Cortex of kidney (tissue), 1 donor: ENCODE measurements at places on chromosomes 2 and 18.

- no peak for DNase-seq
Observed at GRCh38 chr2:198326431-198326830, 522.0 kb downstream of the PLCL1 start.

DNA sequence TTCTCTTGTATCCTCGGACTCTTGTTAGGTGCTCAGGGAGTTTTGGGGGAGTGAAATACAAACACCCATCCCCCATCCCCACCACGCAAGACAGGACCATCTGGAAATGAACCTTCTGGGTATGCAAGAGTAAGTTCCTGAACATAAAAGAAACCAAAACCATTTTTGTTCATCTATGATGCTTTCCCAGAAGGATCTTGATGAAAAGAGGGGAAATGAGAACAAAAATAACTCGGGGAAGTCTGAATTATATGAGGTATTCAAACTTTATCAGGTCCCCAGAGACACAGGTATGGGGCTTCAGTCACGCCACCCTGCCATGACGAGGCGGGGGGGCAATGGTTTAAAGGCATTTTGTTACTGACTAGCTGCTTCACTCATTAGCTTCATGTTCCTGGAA, 68.6 kb upstream of the DNMT3A start:
- DNase-seq, result no peak

DNA sequence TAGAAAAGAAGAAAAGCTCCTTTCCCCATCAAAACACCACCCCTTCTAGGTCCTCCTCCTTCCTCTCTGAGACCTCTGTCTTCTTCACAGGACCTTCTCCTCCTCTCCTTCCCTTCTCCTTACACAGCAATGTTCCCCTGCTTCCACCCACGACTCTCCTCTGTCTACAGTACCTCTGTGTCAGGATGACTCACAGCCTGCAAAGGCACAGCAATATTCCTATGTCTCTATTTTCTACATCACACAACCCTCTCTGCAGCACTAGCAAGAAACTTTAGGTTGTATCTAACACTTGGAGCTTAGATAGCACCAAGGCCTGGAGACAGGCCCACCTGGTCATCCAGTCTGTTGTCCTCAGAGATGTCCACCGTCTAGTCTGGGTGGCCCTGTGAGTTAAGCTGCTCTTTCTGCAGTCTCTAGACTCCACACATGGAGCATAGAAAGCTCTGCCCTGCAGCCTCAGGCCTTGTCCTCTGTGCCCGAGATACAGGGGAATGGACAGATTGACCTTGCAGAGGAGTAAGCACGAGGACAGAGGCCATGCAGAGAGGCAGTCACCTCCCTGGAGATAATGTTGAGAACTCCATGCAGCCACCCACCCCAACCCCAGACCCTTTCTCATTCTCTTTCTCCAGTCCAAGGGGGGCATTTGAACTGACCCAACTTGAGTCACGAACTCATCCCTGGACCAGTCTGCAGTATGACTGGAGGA, 212.0 kb downstream of the TNS1 start:
- no peak for DNase-seq

GRCh38 chr2:63600881-63601460, 12.2 kb downstream of the MDH1 start:
- DNase-seq, result no peak

DNA sequence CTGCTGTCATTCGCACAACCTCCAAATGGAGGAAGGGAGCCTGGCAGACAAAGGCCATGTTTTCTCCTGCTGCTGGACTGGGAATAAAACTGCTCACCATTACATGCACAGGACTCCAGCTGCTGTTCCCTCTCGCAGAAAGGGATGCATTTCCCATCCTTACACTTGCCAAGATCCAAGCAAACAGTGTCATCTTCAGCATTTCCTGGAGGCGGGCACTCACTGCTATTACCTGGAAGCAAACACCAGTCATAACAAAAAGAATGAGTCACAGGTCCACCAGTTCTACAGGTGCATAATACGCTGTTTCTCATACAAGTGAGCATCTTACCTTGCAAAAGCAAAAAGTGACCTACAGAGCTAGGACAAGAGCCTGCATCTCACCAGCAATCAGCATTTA, 22.7 kb downstream of the IAH1 start:
- no peak for DNase-seq

GRCh38 chr18:50128506-50129271, 66.3 kb downstream of the MYO5B start:
- no peak for DNase-seq

DNA sequence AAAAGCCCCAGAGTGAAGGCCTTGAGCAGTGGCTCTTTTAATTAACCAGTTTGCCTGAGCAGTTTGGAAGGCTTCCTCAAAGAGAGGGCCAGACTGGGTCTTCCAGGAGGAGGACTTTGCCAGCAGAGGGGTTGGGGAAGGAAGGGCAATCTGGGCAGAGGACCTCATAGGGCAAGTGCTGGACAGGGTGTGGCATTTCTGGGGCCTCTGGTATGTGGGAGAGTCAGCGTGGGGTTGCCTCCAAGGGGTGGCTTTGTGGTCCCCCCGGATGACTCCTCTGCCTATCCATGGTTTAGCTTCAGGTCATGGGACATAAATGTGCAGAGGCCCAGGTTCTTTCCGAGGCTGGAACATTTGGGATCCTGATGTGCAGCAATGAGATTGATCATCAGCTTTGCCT, 12.6 kb downstream of the GLI2 start:
- no peak for DNase-seq

GRCh38 chr18:11668441-11669169, 20.5 kb upstream of the GNAL start:
- DNase-seq, result no peak

GRCh38 chr18:14104201-14104600, 28.0 kb downstream of the ZNF519 start:
- DNase-seq, result no peak

GRCh38 chr2:2926858-2927175, 450.8 kb downstream of the EIPR1 start:
- DNase-seq, result no peak

- DNase-seq, result no peak
Observed at GRCh38 chr2:10303694-10304378, 1.1 kb downstream of the HPCAL1 start.

DNA sequence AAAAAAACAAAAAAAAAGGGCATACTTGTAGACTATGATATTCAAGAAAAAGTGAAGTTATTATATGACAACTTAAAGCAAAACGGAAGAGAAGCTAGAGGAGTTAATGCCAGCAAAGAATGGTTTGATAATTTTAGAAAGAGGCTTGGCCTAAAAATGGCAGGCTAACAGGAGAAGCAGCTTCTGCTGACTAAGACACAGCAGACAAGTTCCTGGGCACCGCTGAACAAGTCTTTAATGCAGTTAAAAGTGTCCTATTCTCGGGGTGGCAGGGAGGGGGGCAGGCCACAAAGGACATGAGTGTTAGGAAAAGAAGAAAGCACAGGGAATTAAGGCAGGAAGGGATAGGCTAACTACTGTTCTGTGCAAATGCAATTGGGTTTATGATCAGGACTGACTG, 50.3 kb upstream of the GAREM2 start:
- DNase-seq, result no peak

GRCh38 chr2:43438342-43438741, 157.5 kb downstream of the THADA start:
- no peak for DNase-seq

GRCh38 chr2:40353231-40353630, 98.7 kb downstream of the SLC8A1 start:
- no peak for DNase-seq

DNA sequence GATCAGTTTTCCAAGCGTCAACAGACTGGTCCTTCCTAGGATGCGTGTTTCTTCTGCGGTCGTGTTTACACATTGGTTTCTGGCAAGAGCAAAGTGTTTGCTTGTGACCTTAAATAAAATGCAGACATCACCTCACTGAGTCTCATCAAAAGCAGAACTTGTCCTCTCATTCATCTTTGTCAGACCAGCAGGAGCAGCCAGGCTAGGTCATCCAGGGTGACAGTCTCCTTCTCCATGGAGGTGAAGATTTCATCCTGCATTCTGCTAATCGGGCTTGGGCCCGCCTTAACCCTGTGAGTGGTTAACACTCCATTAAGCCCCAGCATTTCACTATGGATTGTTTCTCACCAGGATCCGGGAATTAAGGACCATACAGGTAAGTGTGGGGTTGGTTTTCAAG, 64.2 kb upstream of the PID1 start:
- DNase-seq, result no peak

DNA sequence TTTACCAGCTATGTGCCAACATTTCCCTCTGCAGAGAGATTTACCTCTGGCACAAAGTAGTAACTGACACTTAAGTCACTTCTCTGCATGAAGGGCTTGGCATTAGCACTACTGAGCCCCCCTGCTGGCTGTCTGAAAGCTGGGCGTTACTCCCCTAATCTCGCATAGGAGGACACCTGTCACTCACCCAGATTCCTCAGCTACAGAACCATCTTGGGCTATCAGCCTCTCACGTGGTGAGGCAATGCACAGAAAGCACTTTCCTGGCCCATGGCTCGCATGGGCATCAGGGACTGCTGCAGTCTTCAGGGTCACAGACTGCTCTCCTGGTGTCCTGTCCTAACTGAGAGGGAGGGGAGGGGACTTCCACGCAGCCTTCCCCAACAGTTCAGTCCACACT, 12.0 kb downstream of the SERPINE2 start:
- no peak for DNase-seq

DNA sequence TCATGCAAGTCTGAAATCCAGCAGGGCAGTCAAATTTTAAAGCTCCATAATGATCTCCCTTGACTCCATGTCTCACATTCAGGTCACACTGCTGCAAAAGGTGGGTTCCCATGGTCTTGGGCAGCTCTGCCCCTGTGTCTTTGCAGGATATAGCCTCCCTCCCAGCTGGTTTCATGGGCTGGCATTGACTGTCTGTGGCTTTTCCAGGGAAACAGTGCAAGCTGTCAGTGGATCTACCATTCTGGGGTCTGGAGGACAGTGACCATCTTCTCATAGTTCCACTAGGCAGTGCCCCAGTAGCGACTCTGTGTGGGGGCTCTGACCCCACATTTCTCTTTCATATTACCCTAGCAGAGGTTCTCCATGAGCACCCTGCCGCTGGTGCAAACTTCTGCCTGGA, 220.6 kb upstream of the COPS8 start:
- no peak for DNase-seq

- no peak for DNase-seq
Observed at GRCh38 chr18:55302167-55302833, 285.7 kb downstream of the TCF4 start.

DNA sequence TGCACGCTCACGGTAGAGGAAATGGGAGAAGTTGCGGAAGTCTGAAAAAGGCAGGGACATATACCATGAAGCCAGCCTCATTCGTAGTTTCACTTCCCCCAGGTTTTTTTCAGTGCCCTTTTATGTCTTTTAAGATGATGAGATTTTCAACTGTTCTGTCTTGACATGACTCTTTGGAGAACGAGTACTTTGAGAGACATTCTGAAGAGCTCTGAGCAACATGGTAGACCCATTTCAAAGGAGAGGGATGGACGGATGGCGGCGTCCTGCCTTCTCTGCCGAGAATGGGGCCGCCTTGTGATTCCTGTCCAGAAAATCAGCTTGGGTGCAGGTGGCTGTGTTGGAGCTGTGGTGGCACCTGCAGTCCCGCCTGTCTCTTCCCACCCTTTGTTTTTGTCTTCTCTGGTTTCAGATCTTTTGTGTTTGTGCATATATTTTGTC, 41.7 kb downstream of the SH3BP4 start:
- no peak for DNase-seq
